Stimulated activated CD8-positive, alpha-beta memory T cell treated with anti-CD3 and anti-CD28 coated beads, Interleukin-7, amount 100 ng/mL, for 1 hour (primary cell): ENCODE measurements at places on chromosomes 1 and 21.

DNA sequence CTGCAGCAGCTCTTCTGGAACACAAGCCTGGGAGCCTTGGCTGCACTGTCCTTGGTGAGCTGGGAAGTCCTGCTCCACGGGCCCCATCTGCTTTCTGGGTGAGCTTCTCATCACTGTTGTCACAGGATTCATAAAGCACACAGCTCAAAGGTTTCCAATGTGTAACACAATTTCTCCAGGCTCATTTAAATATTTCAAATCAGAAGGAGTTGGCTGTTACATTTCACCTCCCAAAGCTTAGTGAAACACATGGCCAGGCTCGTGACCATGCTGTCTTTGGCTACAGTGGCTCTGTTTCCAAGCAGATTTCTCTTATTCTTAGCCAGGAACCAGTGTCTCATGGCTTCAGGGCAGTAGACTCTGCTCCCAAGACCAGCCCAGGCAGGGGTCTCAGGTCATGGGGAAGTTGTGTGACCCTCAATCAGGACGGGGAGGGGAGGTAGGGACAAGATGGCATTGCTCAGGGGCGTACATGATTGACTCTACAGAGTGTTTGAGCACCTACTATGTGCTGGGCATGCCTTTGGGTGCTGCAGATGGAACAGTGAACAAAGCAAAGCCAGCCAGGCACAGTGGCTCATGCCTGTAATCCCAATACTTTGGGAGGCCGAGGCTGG lies 353.0 kb downstream of the NPHP4 start:
- DNase-seq, result no peak

GRCh38 chr1:206115791-206116190 lies 1.4 kb downstream of the AVPR1B start:
- no peak for DNase-seq

GRCh38 chr1:209884665-209885117 lies 53.3 kb upstream of the SYT14 start:
- DNase-seq, result no peak

DNA sequence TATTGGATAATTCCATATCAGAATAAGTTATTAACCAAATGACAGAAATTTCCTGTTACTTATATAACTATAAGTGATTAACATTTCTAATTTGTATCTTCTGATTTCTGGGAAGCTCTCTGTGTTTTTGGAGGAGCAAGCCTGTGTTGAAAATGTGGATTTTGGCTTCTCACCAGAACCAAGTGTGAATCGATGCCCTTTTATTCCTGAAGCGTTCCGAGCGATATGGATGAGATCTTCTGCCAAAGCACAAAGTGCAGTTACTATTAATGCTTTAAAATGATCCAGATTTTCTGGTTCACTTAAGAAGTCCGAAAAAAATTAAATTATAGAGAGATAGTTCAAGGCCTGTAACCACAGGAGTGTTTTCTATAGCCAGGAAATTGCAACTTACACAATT lies 22.8 kb downstream of the ALG14 start:
- DNase-seq, result no peak

DNA sequence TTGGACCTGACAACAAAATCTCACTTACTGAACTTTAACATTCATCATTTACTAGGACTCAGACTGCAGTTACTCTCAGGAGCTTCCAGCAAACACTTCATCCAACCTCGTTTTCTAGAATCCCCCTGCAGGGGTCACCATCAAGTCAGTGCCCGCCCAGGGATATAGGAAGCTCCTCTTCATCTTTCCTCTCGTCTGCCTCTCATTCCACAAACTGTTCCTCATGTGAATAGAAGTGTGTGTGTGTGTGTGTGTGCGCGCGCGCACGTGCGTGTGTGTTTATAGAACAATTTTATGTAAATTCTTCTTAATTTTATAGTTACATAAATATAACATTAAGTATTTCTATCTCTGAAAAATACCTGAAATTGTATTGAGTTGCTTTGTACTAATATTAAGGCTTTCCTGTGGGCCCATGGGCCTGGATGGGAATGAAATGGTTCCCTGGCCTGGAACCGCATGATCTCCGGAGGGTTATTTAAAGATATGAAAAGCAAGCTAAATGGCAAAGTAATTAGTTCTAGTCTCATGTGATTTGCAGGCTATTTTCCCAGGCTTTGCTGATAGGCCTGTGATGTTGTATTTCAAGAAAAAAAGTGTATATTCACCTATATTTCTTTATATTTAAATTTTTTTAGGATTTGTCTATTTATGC lies 21.7 kb upstream of the ABCD3 start:
- DNase-seq, result no peak

DNA sequence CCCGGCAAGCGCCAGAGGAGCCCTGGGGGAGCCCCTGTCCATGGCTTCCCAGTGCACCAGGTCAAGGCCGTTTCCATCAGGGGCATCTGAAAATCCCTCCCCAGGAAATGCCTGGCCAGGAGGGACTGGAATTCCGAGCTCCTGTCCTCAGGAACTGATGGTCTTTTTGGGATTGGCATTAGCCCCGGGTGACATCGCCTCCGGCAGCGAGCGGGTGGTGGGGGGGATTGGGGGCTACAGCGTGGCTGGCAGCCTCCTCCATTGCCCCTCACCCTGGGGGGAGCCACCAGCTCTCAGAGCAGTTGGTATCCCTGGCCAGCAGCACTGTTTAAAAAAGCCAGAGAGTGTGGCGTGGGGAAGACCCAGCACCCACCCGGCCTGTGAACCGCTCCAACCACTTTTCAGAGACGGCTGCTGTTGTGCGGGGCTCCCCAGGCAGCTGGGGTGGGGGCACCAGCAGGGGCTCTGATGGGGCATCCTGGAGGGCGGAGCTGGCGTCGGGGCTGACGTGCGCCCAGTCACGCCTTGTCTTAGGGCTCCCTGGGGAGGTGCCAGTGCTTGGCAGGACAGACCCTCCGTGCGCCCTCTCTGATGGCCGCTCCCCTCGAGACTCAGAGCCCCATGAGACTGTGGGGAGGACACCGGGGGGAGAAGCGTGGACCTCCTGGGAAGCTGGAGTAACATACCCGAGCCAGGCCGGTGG lies 62.9 kb upstream of the TTC34 start:
- DNase-seq, result no peak

GRCh38 chr1:224542783-224543440 lies 73.2 kb upstream of the CNIH3 start:
- no peak for DNase-seq

- DNase-seq, result peak; percentile 48
These were observed 1.2 kb upstream of the HIVEP3 start for GRCh38 chr1:41919764-41920397.

- no peak for DNase-seq
These were observed 18.8 kb downstream of the RNF115 start for GRCh38 chr1:145805057-145805456.

GRCh38 chr1:15848929-15849774 lies 1.6 kb downstream of the SPEN start:
- peak; percentile 40 for DNase-seq

DNA sequence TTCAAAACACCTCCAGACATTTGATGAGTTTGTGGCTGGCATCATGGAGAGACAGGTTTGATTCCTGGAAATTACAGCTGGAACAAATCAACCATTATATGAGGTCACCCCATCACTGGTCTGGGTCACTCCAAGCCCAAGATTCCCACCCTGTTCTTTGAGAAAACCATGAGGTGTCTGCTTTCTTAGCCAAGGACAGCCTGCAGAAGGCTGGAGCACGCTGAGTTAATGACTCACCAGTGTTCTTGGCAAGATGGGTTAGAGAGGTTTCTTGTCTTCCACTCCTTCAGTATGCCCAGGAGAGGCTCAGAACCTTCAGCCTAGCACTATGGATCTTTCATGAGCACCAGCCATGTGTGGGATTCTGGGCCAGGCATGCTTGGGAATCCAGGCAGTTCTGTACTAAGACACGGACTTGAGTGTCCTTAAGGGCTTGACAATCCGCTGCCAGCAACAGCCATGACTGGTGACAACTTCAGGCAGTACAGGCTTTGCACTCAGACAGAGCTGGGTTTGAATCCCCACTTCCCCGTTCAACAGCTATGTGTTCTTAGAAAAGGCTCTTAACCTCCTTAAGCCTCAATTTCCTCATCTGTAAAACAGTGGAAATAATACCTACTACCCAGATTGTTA lies 43.9 kb downstream of the GRHL3 start:
- DNase-seq, result no peak

DNA sequence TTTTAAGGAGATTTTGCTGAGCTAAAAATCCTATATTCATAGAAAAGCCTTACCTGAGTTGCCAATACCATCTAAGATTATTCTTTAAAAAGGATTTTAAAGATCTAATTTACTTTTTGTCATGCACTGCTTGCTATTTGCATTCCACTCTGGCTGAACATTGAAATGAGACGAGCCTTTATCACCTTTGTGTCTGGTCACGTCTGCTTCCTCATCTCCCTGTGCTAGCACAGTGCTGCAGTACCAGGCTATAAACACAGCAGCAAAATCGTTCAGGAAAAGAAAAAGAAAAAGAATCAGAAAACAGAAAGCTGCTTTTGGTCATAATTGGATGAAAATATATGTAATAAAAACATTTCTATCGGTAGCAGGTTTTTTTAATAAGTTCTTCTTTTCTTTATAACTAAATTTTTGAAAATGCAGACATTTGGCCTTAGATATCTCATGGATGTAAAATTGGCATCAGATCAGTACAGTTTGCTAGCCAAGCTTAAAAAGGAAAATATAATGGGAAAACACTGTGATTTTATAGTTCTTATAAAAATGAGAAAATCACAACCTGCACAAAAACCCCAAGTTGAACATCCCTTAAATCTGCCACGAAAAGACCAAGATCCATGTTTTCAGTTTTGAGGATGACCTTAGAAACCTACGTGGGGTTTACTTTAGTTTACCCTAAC lies 735.7 kb upstream of the CXADR start:
- no peak for DNase-seq

- peak; percentile 22 for DNase-seq
These were observed 21.8 kb downstream of the ATF3 start for GRCh38 chr1:212630158-212630900.

DNA sequence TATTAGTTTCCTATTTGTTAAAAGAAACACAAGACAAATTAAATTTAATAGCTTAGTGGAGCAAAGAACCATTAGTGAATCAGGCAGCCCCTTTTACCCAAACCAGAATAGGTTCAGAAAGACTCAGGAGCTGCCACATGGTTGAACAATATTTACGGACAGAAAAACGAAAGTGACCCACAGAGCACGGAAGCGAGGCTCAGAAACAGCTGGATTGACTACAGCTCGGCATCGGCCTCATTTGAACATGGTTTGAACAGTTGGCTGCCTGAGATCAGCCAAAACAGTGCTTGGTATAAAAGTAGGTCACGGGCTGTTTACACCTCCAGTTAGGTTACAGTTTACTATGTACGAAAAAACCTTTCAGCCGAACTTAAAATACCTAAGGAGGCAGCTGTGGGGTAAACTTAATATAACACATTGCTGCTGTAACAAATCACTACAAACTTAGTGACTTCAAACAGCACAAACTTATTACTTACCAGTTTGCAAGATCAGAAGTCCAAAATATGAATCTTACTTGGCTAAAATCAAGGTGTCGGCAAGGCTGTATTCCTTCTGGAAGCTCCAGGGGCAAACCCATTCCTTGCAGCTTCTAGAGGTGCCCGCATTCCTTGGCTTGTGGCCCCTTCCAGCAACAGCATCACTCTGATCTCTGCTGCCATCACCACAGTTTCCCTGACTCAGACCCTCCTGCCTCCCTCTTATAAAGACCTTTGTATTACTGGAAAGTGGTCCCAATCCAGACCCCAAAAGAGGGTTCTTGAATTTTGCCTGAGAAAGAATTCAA lies 11.8 kb downstream of the PADI4 start:
- DNase-seq, result no peak

DNA sequence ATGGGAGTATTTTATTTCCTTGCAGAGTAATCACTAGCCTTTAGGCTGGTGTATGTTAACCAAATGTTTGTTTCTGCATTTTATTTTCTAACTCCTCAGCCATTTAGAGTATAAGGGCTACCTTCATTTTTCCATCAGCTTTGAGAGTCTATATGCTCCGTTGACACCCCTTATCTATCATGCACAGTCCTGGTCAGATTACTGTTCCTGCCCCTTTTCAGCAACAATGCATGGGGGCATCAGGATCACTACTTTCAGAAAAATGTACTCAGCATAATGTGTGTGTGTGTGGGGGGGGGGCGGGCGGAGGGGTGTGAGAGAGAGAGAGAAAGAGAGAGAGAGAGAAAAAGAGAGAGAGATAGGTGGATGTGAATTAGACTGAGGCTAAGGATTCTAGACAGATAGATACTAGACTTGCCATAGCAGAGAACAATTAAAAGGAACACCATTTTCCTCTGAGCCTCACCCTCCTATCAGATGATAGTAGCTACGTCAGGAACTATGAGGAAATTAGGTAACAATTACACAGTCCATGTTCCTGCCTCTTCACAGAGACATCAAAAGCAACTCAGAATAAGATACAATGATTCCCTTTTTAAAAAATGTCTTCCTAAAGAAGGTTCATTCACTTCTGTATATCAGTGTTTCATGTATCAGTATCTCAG lies 40.8 kb downstream of the FCER1A start:
- DNase-seq, result no peak

- DNase-seq, result no peak
These were observed 5.8 kb downstream of the ID3 start for GRCh38 chr1:23553231-23554126.

GRCh38 chr1:157955857-157956256 lies 37.6 kb upstream of the KIRREL1 start:
- DNase-seq, result no peak

DNA sequence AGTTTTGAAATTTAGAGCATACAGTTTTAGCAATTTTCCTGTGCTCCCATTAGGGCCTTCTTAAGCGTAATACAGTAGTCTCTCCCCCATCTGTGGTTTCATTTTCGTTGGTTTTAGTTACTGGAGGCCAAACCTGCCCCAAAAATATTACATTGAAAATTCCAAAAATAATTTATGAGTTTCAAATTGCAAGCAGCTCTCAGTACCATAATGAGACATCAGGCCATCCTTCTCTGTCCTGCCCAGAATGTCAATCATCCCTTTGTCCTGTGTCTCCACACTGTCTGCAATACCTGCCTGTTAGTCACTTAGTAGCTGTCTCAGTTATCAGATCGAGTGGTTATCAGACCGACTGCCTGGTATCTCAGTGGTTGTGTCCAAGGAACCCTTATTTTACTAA lies 45.4 kb downstream of the ADSS2 start:
- no peak for DNase-seq

- DNase-seq, result no peak
These were observed 285.1 kb downstream of the CACNA1E start for GRCh38 chr1:181768211-181768929.

- DNase-seq, result no peak
These were observed 540.4 kb downstream of the KIF26B start for GRCh38 chr1:245695211-245695610.

DNA sequence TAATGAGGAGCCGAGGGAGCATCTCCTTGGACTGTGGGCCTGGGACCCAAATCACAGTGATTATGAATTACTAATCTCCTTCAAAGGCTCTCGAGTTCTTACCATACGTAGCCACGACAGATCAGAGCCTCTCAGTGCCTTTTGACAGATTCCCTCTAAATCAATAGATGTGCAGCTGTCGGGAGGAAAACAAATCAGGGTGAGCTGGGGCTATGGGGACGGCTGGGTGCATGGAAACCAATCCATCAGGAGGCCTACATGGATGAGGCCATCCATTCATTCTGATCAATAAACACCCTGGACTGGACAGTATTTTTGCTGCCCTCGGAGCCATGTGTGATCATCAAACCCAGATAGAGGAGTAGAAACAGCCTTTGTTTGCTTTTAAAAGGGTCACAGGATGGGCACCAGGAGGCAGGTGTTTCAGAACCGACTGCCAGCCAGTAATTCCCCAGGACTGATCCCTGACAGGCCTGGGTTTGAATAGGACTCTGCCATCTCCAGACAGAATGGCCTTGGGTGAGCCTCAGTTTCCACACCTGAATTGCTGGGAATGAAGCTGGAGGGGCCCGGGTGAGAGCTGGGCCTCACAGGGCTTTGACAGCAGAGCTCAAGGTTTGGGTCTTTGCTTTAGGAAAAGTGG lies 532.8 kb downstream of the MATN1 start:
- DNase-seq, result no peak

GRCh38 chr1:222329493-222330045 lies 218.3 kb downstream of the HHIPL2 start:
- no peak for DNase-seq
